ENCODE measurements at places on chromosomes 2 and 18.

- no peak for DNase-seq
Measured at GRCh38 chr2:6769346-6769745, 96.4 kb downstream of the CMPK2 start.

DNA sequence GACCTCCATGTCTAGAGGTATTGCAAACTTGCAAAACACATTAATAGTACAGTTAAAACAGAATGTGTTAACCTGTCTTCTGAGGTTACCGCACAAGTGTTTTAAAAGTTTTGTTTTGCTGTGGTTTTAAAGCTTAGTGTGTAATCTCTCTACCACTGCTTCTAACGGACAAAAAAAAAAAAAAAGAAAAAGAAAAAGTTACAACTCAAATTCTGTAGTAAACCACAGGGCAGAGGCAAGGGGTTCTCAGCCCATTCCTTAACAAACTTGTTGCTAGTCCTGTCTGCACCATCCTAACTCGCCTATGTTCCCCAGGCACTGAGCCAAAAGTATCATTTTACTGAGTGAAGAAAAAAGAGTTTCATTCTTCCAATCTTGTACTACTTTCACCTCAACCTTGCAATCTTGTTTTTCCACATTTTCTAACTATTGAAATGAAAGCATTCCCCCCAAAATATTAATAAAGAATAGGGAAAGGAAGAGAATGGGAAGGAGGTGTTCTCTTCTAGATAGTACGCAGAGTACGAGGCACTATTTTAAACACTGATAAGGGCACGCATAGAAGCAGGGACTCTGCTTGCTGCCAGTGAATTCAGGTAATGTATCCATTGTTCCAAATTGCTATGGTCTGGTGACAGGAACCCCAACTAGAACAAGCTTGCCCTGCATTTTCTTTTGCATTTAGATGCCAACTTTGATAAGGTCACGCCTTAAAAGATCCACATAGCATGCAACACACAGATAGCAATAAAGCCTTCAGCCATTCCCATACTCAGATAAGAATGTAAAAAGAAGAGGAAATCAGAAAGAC lies 47.1 kb downstream of the IKZF2 start:
- DNase-seq = no peak

DNA sequence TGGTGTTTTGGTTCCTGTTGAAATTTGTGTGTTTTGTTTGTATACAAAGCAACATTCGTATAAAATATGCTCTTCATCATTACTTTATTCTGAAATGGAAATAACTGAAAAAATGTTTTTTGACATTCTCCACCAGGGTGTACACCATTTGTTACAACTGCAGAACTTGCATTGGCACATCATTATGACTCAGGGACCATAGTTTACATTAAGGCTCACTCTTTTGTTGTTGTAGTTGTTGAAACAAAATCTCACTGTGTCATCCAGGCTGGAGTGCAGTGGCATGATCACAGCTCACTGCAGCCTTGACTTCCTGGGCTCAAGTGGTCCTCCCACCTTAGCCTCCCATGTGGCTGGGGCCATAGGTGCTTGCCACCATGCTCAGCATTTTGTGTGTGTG lies 676.6 kb downstream of the TDRD15 start:
- no peak for DNase-seq

- no peak for DNase-seq
Measured at GRCh38 chr2:126907671-126908070, 9.0 kb downstream of the TEX51 start.

GRCh38 chr2:44663471-44664073 lies 277.9 kb upstream of the SIX3 start:
- DNase-seq = no peak

DNA sequence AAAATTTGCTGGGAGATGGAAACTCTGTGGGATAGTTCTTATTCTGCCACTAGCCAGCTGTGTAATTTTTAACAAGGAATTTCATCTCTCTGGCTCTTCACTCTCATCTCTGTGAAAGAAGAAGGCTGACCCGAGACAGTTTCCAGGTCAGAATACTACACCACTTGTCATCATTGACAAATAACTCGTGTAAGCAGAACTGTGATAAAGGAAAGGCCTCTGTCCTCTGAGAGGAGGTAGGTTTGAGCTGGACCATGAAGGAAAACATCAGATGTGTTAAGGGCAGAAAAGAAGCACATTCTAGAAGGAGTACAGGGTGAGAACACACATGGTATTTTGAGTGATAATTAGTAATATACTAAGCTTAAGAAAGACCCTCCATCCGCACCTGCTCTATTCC lies 211.4 kb upstream of the DDX18 start:
- no peak for DNase-seq

All from cerebellar cortex (tissue), 1 donor.